ENCODE measurements at places on chromosomes 3 and 15. TPM values are rescaled to one million over a fixed set of nuclear protein-coding genes. Genes with fewer than 3 reads are reported as not detected.

FETUB gene
- total RNA-seq, result not detected

DNA sequence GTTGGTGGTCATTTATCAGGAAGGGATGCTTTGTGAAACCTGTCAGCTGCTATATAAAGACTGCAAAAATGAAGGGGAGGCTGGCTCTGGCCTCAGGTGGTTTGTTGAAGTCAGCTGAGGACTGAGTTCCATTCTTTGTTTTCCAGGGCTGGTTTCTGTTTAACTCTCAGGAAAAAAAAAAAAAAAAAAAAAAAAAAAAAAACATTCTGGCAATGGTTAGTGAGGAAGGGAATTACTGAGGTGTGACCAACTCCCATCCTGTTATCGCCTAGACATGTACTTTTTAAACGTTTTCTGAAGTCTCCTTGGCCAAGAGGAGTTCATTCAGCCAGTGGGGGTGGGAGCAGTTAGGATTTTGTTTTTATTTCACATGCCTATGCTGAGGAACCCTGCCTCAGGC, 316.3 kb downstream of the OXSM start:
- H3K4me3 ChIP-seq, result no peak overlapping the region
- no peaks in the 10 kb centered on the region for H3K4me1 ChIP-seq
- no peak overlapping the region for H3K27ac ChIP-seq

- no peak overlapping the region for H3K27ac ChIP-seq
- no peak overlapping the region for H3K4me3 ChIP-seq
- DNase-seq, result no peak
- H3K27me3 ChIP-seq, result peaks cover 10% of the 10 kb centered on the region
- no peaks in the 10 kb centered on the region for H3K4me1 ChIP-seq
Measured at GRCh38 chr3:193951859-193952258, 184.1 kb upstream of the HES1 start.

- H3K36me3 ChIP-seq, result no peaks in the 10 kb centered on the region
- no peak overlapping the region for H3K4me3 ChIP-seq
- no peak overlapping the region for H3K27ac ChIP-seq
- H3K4me1 ChIP-seq, result no peaks in the 10 kb centered on the region
- DNase-seq, result no peak
- no peaks in the 10 kb centered on the region for H3K27me3 ChIP-seq
Measured at GRCh38 chr3:129708328-129708861, 101.9 kb upstream of the PLXND1 start.

DNA sequence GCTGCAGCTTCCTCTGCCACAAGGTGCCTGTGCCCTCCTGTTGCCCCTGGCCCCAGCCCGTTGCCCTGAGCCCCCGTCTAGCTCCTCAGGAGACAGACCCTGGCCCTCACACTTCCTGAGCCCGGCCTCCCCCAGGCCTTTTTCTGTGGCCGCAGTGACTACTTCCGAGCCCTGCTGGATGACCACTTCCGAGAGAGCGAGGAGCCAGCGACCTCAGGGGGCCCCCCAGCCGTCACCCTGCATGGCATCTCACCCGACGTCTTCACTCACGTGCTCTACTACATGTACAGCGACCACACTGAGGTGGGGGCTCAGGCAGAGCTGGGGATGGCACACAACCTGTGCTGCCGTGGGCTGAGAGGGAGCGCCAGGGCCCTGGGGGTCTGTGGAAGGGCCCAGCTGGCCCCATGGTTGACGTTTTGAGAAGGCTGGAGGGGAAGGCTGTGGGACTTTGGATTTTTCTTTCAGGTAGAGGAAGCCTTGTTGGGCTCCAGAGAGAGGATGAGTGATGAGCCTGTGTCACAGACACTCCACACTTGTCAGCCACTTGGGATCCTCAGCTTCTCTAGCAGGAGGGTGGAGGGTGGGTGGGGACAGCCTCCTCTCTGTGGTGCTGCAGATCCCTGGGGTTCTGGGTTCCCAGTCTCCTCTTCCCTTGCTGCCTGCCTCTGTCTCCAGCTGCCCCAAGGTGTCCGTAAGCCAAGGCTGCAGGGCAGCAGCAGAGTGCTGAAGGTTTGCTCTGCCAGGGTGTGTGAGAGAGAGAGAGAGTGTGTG, 5.0 kb downstream of the ABTB1 start:
- no peak for DNase-seq
- peaks cover 31% of the 10 kb centered on the region for H3K36me3 ChIP-seq
- no peaks in the 10 kb centered on the region for H3K27me3 ChIP-seq
- no peak overlapping the region for H3K27ac ChIP-seq
- no peak overlapping the region for H3K4me3 ChIP-seq
- H3K4me1 ChIP-seq, result 0 out of 2 replicates have a peak, but pooled peaks cover 4% of the 10 kb centered on the region

DNA sequence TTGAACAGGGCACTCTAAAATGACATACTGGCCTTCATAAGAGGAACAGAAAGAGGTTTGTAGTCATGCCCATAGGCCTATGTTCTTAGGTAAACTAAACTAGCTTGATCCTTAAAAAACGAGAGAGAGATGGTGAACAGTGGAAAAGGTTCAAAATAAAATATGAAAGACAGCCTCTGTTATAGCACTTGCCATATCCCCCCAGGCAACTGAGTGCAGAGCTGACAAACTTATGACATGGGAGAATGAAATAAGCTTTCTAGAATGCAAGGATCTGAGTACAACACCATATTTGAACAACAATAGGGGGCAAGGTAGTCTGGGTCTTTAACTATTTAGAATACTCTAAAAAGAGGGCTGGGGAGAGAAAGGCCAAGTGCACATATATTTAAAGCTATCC, 700.6 kb upstream of the CFAP20DC start:
- H3K4me1 ChIP-seq, result peaks cover 21% of the 10 kb centered on the region
- H3K4me3 ChIP-seq, result no peak overlapping the region
- no peak for DNase-seq
- no peaks in the 10 kb centered on the region for H3K36me3 ChIP-seq
- H3K27me3 ChIP-seq, result no peaks in the 10 kb centered on the region

DNA sequence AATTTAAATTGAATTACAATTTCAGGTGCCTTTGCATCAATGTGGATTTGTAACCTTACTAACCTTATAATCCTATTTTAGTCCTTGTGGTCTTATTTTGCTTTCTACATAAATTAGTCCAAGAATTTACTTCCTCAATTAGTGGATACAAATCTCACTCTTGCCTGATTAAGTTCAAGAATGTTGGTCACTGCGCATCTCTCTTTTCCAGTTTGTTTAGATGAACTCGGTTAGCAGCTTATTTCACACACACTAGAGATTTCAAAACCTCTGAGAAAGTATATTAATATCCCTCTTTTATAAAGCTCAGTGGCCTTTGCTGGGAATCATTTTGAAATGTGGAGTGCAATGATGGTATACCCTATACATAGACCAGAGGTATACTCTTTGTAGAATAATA, 243.4 kb downstream of the DTWD1 start:
- no peak for DNase-seq
- H3K36me3 ChIP-seq, result no peaks in the 10 kb centered on the region
- H3K27ac ChIP-seq, result peak overlapping the region; percentile 79

DNA sequence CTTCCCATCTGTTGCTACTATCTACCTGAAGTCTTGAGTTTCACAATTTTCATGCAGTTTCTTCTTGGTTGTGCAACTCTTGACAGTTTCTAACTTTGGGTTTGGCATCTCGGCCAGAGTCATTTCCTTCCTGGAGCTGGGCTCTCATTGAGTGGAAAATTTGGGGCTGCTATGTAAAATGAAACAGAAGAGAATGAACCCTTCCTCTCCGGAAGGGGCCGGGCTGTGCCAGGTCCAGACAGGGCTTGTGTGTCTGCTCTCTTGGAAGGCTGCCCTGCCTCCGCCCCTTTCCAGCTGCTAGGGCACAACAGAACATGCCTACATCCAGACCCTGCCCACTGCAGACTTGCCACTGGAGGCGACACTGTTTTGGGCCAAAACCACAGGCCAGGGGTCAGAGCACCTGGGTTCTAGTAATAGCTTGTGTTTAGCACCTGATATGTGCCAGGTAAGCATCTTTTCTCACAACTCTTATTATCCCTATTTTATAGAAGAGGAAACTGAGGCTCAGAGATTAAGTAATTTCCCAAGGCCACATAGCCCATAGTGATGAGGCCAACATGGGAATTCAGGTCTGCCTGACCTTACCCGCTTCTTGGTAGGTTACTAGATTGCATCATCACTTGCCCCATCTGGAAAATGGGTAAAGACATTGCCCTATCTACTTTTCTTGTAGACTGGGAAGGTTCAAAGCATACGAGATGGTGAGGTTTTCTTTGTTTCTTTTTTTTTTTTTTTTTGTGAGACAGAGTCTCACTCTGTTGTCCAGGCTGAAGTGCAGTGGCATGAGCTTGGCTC, 25.0 kb downstream of the IRAK2 start:
- H3K27me3 ChIP-seq, result no peaks in the 10 kb centered on the region
- H3K4me1 ChIP-seq, result peaks cover 35% of the 10 kb centered on the region

DNA sequence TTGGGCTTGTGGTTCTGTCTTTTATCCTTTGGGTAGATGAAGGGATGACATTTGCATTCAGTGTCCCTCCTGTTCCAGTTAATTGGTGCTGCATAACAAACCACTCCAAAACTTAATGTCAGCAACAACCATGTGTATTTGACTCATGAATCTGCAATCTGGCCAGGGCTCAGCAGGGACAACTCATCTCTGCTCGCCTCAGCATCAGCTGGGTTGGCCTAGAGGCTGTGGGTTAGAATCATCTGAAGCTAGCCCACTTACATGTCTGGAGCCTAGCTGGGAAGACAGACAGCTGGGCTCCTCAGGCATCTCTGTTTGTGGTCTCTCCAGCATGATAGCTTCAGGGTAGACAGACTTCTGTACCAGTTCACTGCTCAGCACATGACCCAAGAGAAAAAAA, 92.0 kb downstream of the TMEM108 start:
- no peaks in the 10 kb centered on the region for H3K36me3 ChIP-seq
- H3K27ac ChIP-seq, result no peak overlapping the region
- no peak overlapping the region for H3K4me3 ChIP-seq
- no peaks in the 10 kb centered on the region for H3K4me1 ChIP-seq

GRCh38 chr3:120263792-120264191, 21.2 kb downstream of the GPR156 start:
- peaks cover 10% of the 10 kb centered on the region for H3K27me3 ChIP-seq
- no peak overlapping the region for H3K27ac ChIP-seq
- no peaks in the 10 kb centered on the region for H3K4me1 ChIP-seq

DNA sequence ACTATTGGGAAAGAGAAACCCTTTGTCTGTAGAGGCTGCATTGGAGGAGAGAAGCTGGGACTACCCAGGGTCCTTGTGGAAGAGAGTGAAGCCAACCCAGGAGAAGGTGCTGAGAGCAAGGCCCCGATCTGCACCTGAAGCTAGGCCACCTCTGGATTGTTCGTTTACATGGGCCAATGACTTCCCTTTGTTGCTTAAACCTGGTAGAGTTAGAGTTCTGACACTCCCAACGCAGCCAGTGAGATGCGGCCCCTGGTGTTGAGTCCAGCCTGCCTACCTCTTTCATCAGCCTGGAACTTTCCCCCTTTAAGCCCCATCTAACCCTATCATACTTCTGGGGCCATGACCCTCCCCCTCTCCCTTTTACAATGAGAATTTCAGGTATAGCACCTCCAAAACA, 30.8 kb downstream of the CCDC13 start:
- H3K27ac ChIP-seq, result no peak overlapping the region
- H3K4me3 ChIP-seq, result no peak overlapping the region
- H3K36me3 ChIP-seq, result no peaks in the 10 kb centered on the region
- peaks cover 12% of the 10 kb centered on the region for H3K4me1 ChIP-seq
- H3K27me3 ChIP-seq, result peaks cover 14% of the 10 kb centered on the region

PGBD4 gene
- total RNA-seq, result 1.9 TPM

All from IMR-90 (cell line).